T-cell (primary cell): ENCODE measurements at places on chromosomes 12 and 14. TPM values are rescaled to one million over a fixed set of nuclear protein-coding genes. Genes with fewer than 3 reads are reported as not detected.

- H3K4me1 ChIP-seq, result no peaks in the 10 kb centered on the region
- no peaks in the 10 kb centered on the region for H3K27me3 ChIP-seq
- no peak overlapping the region for H3K4me3 ChIP-seq
- H3K36me3 ChIP-seq, result no peaks in the 10 kb centered on the region
- no peak overlapping the region for H3K27ac ChIP-seq
Observed at GRCh38 chr14:88352698-88353097, 29.6 kb upstream of the KCNK10 start.

DNA sequence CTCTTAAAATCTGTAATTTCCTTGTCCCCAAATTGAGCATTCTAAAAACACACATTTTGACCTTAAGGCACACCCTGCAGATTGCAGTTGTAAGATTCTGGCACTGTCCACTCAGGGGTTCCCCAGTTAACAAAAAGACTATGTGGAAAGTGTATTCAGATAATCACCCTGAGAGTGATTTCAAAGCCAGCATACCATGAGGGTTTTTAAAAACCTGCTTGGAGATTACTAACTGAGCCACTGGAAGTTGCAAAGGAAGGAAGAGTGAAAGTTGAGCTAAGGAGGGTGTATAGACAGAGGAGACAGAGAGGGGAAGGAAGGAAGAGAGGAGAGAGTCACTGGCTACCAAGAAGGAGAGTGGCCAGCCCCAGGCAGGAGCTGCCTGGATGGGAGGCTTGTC lies 82.6 kb downstream of the EML1 start:
- H3K36me3 ChIP-seq, result no peaks in the 10 kb centered on the region
- DNase-seq, result no peak
- H3K27ac ChIP-seq, result no peak overlapping the region

The PLD4 gene
- total RNA-seq, result 3.9 TPM

GRCh38 chr12:130335517-130336392 lies 1.9 kb upstream of the PIWIL1 start:
- DNase-seq, result peak; percentile 19
- H3K4me3 ChIP-seq, result no peak overlapping the region
- no peak overlapping the region for H3K27ac ChIP-seq
- H3K27me3 ChIP-seq, result no peaks in the 10 kb centered on the region
- H3K36me3 ChIP-seq, result no peaks in the 10 kb centered on the region

- H3K36me3 ChIP-seq, result no peaks in the 10 kb centered on the region
- no peaks in the 10 kb centered on the region for H3K27me3 ChIP-seq
- no peak overlapping the region for H3K4me3 ChIP-seq
- H3K4me1 ChIP-seq, result no peaks in the 10 kb centered on the region
- DNase-seq, result no peak
- no peak overlapping the region for H3K27ac ChIP-seq
Observed at GRCh38 chr14:57833323-57833722, 32.6 kb downstream of the SLC35F4 start.

GRCh38 chr12:123634142-123634561 lies 523 bp downstream of the GTF2H3 start:
- peak; percentile 4 for DNase-seq
- H3K36me3 ChIP-seq, result peaks cover 20% of the 10 kb centered on the region
- no peaks in the 10 kb centered on the region for H3K27me3 ChIP-seq
- H3K4me1 ChIP-seq, result peaks cover 18% of the 10 kb centered on the region
- H3K27ac ChIP-seq, result peak overlapping the region; percentile 80
